ENCODE measurements at places on chromosomes 12 and 14. TPM values are rescaled to one million over a fixed set of nuclear protein-coding genes. Genes with fewer than 3 reads are reported as not detected.

Gene SCYL2
- total RNA-seq = 31.0 TPM

Gene B4GALNT3
- 43.1 TPM for total RNA-seq

Gene NDRG2
- 343 TPM for total RNA-seq

Gene CELA1
- total RNA-seq = not detected

Gene OLR1
- 0.60 TPM for total RNA-seq

Gene PTPRB
- total RNA-seq = 51.8 TPM

Gene SMAGP
- 1.8 TPM for total RNA-seq

Gene AKAP3
- 4.5 TPM for total RNA-seq

Gene TEDC1
- total RNA-seq = 6.9 TPM

DNA sequence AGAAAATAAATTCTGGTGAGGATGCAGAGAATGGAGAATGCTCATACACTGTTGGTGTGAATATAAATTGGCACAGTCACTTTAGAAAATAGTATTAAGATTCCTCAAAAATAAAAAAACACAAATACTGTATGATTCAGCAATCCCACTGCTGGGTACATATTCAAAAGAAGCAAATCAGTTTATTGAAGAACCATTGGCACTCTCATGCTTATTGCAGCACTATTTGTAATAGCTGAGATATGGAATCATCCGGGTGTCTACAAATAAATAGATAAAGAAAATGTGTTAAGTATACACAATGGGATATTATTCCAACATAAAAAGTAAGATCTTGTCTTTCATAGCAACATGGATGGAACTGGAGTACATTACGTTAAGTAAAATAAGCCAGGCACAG, 579.4 kb upstream of the SEL1L start:
- no peak for DNase-seq

GRCh38 chr12:103431387-103431786, 64.4 kb downstream of the C12orf42 start:
- no peak for DNase-seq

- no peak for DNase-seq
Observed at GRCh38 chr12:4240981-4241380, 32.6 kb upstream of the CCND2 start.

GRCh38 chr14:76862546-76863282, 36.5 kb downstream of the LRRC74A start:
- DNase-seq = no peak

- no peak for DNase-seq
Observed at GRCh38 chr14:94009767-94010166, 12.7 kb downstream of the CCDC197 start.

- DNase-seq = no peak
Observed at GRCh38 chr14:30656190-30656632, 34.1 kb downstream of the SCFD1 start.

GRCh38 chr12:42640391-42640790, 50.8 kb upstream of the PRICKLE1 start:
- no peak for DNase-seq

DNA sequence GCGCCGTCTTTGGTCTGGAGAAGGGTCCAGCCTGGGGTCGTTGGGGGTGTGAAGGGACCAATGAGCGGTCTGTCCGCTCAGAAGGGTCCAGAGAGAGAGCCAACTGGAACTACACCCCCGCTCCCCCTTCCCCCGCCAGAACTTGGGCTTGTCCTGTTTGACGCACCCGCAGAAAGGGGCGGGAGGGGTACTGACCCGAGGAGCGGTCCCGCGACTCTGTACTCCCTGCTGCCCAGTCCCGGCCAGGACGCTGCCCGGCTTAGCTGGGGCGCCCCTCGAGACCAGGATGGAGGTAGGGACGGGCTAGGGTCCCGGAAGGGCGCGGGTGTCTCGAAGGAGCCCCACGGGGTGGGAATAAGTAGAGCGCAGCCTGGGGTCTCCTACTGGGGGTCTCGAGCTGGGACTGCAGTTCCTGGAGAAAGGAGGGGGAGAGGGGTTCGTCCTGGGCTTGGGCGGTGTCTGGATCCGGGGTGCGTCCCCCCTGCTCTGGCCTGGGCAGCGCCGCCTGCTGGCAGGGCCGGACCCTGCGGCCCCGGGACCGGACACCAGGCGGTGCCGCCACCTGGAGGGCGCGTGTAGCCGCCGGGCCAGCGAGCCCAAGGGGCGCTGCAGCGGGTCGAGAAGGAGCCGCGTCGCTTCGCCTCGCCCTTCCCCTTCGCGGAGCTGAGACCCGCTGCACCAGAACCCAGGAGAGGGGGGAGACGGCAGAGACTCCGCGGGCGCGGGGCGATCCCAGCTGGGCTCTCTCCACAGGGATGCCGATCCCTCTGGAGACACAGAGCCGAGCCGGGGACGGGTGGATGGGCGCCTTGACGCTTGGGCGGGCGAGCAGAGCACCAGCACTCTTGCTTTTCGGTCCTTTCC, 3.8 kb upstream of the CACNB3 start:
- DNase-seq = peak; percentile 84

- DNase-seq = no peak
Observed at GRCh38 chr12:112000820-112001219, 12.1 kb downstream of the TMEM116 start.

DNA sequence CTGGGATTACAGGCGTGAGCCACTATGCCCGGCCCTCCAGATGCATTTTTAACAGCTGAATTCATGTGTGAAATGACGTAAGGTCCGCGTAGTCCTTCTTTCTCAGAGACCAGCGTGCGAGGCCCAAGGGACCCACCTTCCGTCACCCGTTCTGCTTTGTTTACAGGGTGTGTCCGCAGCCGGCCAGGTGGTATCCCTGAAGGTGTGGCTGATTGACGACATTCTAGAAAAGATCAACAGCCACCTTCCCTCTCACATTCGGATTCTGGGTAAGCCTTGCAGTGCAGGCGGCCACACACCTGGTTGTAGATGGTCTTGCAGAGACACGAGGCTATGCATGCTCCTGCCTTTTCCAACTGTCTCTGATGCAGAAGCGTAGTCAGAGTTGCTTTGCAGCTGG, 9.9 kb downstream of the PUS1 start:
- no peak for DNase-seq

- no peak for DNase-seq
Observed at GRCh38 chr14:61774861-61775260, 12.6 kb downstream of the SNAPC1 start.

DNA sequence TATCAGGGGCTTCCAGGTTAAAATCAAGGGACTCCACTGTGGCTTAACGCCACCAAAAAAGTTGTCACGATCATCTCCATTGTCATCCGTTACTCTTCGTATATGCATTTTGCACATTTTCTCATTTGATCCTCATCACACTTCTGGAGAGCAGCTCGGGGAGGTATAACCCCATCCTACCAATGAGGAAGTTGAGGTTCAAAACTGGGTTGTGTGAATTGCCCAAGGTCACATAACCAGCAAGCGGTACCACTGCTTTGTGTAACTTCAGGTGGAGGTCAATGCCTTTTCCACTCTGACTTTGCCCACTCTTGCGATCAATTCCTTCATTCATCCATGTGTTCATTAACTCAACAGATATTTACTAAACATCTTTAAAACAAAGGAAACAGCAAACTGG, 71.1 kb upstream of the CCND2 start:
- no peak for DNase-seq

- no peak for DNase-seq
Observed at GRCh38 chr14:65167072-65167645, 64.8 kb upstream of the MAX start.

DNA sequence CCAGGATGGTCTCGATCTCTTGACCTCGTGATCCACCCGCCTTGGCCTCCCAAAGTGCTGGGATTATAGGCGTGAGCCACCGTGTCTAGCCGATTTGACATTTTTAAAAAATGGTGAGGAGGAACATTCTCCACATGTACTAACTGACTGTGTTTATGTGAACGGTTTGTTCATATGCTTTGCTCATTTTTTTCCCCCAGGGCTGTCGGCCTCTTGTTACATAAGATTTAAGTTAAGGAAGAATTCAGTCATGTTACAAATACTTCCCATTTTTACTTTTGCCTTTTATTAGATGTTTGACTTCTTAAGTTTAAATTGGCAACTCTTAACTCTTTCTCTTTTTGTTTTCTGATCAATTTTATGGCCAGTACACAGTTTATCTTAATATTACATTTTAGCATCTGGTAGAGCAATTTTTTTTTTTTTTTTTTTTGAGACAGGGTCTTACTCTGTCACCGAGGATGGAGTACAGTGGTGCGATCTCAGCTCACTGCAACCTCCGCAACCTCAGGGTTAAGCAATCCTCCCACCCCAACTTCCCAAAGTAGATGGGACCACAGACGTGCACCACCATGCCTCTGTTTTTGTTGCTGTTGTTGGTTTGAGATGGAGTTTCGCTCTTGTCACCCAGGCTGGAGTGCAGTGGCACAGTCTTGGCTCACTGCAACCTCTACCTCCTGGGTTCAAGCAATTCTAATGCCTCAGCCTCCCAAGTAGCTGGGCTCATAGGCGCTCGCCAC, 9.6 kb downstream of the GNS start:
- DNase-seq = no peak

- DNase-seq = no peak
Observed at GRCh38 chr12:93750056-93750455, 72.9 kb downstream of the CRADD start.

DNA sequence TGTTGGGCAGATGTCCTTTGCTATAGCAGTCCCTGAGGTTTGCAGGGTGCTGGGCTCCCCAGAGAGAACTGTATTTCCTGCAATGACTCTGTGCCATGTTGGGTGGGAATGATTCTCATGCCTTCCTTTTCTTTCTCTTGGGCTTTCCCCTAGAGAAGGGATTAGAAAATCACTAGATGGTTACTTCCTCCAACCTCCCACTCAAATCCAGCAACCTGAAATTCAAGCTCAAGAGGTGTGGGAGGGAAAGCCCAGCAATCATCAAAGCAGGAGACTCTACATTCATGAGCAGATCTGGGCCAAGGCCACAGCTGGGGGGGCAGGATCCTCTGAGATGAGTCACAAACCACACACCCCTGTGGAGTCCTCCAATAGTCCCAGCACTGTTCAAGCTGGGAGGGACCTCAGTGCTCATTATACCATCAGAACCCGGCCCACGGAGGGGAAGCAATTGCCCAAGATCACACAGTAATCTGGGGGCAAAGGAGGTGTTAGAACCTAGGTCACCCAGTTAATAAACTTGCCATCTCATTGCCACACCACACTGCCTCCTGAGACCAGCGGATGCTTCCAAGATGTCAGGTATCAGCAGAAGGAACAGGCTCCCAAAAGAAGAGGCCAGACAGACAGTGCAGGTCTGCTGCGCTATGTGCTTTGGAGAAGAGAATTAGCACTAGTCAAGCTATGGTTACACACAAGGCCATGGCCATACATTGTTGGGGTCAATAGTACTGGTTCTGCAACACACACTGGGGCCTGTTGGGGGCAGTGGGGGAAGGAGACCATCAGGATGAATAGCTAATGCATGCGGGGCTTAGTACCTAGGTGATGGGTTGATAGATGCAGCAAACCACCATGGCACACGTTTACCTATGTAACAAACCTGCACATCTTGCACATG, 65.7 kb downstream of the TTC9 start:
- no peak for DNase-seq

DNA sequence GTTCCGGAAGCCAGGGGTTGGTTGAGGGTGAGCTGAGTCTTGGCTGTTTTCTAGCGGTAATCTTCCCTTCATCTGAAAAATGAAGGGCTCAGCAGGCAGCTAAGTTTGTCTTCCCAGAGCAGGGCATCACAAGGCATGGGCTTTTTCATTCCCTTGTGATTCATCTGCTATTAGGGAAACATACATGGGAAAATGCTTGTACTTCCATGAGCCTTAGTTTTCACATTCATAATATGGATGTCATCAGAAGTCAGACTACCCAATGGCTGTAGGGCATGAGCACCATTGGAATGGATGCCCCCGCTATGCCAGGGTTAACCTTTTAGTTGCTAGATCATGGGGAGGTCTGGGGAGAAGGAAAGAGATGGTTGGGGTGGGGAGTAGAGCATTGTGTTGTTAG, 18.7 kb downstream of the HELB start:
- no peak for DNase-seq

- DNase-seq = no peak
Observed at GRCh38 chr14:96956464-96957239, 159.5 kb downstream of the VRK1 start.

DNA sequence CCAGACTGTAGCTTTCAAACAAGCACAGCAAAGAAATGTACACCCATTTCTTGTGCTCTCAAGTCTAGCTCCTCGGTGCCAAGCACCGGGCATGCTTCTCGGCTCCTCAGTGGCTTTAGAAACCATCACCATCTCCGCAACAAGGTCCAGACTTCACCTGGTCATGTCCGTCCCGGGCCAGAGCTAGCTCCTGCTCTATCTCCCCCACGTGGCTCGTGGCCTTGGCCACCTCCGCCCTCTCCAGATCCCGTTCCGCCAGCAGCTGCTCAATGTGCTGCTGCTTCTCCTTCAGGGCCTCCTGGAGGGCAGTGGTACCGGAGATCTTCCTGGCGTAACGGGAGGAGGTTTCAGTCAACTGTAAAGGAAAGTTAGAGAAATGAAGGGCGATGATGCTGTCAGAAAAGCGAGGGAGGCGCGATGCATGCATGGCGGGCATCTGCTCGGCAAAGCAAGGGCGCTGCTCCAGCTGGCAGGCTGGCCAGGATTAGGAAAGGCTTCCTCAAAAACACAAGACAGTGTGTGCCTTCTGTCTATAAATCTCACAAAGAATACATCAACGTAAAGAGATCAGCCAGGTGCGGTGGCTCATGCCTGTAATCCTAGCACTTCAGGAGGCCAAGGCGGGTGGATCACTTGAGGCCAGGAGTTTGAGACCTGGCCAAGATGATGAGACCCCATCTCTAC, 67.4 kb downstream of the CLIP1 start:
- DNase-seq = no peak

- no peak for DNase-seq
Observed at GRCh38 chr12:16796168-16796567, 190.2 kb upstream of the LMO3 start.

DNA sequence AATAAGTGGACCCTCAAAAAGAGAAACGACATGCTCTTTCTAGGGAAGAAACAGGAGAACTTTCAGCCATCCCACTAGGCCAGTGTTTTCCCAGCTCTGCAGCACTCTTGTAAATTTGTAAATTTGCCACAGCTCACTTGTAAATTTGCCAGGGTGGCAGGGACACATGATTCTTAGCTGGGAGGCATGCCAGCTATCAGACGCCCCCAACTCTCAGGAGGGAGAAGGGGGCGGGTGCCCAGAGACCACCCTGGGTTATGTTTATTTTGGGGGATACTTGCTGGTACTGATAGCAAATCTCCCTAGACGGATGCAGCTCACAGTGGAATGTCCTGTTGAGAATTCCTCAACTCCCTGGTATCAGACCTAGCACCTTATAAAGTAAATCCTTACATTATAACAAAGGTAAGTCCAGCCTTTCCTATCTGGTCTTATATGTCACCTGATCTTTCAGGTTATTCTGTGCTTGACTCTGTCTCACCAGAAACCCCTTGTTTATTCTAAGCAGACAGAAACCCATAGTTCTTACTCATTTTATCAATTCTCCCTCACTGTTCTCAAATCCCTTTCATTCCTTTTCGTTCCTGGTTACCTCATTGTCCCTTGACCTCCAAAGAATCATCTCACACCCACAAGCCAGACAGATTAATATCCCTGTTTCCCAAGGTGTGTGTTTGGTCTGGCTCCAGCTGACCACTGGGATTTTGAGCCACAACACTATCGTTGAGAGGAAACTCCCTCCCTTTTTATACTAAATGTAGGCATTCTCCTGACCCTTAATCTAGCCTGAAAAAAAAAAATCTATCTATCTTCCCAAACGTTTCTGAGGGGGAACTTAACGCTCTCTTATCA, 69.3 kb upstream of the HMGA2 start:
- DNase-seq = no peak

All from right cardiac atrium (tissue), 5 donors.